ENCODE measurements at places on chromosomes 1 and 21.

DNA sequence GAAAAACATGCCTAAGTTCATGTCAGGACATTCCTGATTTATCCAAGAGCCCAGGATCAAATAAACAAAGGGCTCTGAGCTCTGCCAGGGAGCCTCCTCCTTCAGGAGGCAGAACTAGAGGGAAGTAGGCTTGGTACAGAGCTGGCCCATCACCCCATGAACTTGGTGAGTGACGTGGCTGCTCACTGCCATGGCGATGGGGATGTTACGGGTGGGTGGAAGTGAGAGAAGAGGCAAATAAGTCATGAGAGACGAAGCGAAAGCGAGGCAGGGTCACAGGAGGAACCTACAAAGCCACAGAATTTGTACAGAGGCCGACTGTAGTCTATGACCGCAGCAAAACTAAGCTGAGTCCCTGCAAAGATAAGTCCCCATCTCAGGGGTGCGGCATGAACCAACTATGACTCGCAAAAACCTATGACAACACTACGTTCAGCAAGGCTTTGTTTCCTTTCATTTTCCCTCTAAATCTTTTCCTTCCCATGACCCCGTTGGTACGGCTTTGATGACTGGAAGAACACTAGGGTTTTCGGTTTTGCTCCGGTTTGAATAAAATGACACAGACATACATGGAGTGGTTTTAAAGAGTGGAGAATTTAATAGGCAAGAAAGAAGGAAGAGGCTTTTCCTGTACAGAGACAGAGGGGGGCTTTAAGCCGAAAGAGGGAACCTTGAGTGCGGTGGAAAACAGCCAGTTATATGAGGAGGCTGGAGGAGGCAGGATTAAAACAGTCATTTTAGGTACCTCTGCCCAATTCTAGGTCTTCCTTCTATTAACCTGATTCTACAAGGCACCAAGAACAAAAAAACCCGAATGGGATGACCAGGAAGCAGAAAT lies 74.1 kb downstream of the CD46 start:
- peak; percentile 53 for DNase-seq

DNA sequence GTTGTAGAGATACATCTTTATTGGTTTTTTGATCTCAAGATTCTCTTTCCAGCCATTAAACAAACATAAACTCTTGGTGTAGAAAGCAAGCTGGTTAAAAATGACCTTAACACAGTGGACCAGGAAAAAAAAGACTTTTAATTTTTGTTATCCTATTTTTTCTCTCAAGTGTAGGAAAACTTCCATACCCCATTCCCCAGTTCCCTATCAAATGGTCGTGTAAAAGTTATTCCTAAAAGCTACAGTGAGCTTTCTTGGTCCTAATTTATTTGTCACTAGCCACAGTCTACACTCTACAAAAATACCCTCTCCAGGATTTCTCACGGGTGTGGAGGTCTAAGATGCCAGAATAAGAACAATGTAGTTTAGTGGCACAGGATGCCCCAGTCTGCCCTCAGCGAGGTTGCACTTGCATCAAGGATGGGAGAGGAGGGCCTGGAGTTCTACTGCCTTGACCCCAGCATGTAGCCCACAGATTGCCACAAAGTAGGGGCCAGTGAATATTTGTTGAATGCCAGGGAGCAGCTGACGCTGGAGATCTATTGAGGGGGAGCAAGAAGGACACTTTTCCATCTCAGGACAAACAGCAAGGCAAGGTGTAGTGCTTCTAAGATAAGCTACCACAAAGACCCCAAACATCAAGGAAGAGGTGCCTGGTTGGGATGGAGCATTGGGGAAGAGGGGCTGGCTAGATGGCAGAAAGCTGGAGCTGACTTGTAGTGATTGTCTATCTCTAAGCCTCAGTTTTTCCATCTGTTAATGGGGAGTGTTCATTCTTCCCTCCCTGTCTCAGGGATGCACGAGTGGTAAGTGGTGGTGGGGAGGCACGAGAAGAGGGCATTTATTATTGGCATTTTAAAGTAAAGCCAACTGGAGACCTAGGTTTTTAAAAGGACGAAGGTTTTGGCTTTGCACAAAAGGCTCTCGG lies 1.8 kb downstream of the MYCL start:
- no peak for DNase-seq

GRCh38 chr1:116814926-116815723 lies 60.9 kb downstream of the CD2 start:
- DNase-seq = no peak

- DNase-seq = no peak
Measured at GRCh38 chr1:218674280-218674773, 329.2 kb downstream of the TGFB2 start.
